ENCODE measurements at places on chromosomes 3 and 15.

GRCh38 chr3:94612631-94613030 is 549.8 kb downstream of the NSUN3 start:
- no peak for DNase-seq

- no peak for DNase-seq
Measured at GRCh38 chr3:61520966-61521628, 40.3 kb upstream of the PTPRG start.

DNA sequence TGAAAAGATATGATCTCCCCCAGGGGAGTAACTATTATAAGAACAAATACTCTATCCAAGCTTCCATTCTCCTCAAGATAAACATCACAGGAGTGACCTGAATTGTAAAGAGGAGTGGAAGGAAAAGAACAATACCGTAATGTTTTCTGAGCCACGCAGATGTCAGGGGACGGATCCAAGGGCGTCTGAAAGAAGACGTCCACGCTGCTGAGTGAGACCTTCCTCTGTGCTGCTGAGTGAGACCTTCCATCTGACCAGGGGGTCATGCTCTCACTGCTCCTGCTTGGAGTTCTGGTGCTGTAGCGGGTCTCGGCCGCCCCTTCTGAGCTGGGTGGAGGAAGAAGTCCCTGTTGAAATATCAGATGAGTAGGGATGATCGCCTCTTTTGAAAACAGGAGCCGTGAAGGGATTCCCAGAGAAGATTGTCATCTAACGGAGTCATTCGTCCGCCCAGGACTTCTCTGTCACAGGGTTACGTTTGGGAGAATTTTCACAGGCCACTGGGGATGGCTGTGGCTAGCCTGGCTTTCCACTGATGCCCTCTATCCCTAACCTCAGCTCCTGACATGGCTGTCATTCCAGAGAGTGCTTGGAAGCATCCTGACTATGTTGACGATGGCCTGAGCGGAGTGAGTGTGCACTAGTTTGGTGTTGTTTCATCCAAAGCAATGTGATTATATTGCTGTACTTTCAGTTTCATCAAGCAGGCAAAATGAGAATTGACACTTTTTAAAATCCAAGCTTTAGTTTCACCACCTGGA is 184.9 kb downstream of the APBA2 start:
- DNase-seq = no peak

- DNase-seq = no peak
Measured at GRCh38 chr15:100517846-100518245, 10.9 kb downstream of the CERS3 start.

- DNase-seq = no peak
Measured at GRCh38 chr3:29534006-29534405, 253.1 kb downstream of the RBMS3 start.

DNA sequence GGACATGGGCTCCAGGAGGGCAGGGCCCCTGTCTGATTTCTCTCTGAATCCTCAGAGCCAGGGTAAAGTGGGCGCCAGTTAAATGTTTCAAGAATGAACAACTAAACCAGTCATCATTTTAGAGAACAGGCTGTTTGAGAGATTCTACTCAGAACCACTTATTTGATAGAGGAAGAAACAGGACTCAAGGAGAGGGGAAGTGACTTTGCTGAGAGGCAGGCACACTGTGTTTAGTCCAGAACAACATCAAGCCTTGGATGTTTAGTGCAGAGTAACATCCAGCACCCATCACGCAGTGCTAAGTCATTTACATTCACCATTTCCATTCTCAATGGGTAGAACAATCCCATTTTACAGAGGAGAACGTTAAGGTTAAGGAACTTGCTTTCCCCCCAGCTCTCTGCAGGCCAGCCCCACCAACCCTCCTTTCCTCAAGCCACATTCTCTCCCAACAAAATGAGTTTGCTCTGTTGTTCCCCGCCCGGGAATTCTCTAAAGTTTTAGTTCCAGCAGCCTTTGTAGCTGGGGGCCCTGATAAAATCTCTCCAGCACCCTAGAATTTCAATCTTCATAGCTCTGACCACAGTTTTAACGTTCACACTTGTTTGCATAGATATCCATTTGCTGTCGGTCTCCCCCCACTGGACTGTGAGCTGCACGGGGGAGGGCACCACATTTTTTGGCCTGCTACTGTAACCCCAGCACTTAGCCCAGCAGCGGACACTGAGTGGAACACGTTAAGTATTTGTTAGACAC is 962 bp downstream of the NMNAT3 start:
- no peak for DNase-seq

GRCh38 chr3:13623101-13623654 is 74.3 kb downstream of the FBLN2 start:
- no peak for DNase-seq

DNA sequence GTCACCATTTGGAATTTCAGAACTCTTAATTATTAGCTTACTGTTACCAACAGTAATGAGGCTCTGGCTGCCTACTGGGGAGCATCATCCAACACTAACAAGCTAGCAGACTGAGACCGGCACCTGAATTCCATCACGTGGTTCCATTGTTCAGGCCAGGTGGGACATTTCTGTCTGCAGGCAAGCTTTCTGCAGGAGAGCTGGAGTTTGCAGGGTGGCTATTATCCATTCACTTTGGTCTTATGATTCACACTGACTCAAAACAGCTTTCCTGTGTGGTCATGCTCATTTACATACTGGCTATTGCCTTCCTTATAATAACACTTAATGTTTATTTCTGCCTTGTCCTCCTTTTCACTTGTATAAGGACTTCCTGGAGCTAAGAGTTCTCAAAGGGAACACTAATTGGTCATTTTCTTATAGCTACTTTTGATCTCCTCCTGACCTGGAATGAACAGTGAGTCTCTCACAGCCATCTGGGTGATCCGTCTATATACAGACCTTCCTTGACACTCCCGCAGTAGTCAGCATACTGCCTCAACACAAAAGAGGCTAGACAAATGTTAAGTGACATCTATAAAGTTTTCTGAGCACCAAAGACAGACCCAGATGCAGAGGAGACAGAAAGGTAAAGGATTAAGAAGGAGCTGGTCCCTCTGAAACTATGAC is 695.4 kb downstream of the FHIT start:
- DNase-seq = no peak

- no peak for DNase-seq
Measured at GRCh38 chr15:78951841-78952238, 7.0 kb upstream of the CTSH start.

DNA sequence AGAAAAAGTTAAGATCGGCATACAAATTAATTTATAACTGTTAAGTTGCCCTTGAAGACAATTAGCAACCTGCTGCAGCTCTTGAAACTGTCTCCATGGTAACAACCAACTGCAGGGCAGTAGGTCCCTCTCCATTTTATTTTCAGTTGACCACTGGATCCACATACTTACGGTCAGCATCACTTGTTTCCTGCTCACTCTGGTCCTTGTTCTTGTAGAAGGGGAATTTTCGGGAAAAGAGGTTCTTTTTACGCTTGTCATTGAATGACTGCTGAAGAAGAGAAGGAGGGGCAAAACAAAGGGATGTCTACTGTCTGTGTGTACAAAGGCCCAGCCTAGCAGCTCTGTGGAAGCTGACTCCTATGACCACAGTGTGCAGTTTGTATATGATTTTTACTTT is 46.8 kb upstream of the MELTF start:
- DNase-seq = no peak

DNA sequence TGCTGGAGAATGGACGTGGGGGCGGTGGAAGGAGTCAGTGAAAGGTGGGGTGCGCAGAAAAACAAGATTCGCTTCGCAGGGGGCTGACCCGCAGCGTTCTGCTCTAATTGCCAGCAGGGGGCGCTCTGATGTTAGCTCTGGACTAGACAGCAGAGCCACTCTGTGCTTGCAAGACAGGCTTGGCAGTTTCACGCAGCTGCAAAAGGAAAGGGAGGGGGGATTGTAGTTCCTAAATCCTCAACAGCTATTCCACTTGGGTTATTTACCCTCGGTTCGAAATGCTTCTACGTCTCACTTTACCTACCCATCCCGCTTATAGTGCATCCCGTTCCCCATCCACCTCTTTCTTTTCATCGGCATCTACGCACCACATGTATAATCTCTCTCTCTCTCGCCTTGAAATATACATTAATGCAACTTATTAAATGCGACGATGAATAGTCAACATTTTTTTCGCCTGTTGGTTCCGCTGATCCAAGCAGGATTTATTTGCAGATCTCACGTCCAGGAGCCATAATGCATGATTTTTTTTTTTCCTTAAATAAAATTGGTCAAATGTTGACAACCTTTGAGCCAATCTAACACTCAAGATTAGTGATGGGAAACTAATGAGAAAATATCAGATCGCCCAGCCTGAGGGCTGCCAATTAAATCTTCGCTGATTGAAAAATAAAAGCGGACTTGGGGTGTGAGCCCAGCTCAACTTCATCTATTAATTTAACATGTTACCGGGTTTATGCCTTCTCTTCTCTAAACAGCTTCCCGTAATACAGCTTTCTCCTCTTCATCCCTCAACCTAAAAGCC is 216.4 kb downstream of the MEIS2 start:
- DNase-seq = peak; percentile 5

GRCh38 chr15:81012588-81012987 is 11.9 kb downstream of the TLNRD1 start:
- no peak for DNase-seq

DNA sequence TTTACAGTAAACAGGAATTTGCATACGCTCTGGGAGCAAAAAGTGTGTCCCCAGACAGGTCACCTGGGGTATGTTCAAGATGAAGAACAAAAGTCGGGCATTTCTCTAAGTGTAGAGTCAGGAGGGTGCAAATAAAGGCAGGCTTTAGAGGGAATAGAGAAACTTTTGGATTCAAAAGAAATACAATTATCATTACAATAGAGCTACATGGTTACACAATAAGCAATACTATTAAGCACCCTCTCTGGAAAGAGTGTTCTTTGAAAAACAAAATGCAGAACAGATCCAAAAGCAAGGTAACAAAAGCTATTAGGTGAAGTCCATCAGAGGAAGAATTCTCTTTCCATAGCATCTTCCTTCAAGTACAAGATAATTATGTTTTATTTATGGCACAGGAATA is 679.7 kb downstream of the FHIT start:
- no peak for DNase-seq

GRCh38 chr15:29686445-29687203 is 135.6 kb downstream of the TJP1 start:
- no peak for DNase-seq

DNA sequence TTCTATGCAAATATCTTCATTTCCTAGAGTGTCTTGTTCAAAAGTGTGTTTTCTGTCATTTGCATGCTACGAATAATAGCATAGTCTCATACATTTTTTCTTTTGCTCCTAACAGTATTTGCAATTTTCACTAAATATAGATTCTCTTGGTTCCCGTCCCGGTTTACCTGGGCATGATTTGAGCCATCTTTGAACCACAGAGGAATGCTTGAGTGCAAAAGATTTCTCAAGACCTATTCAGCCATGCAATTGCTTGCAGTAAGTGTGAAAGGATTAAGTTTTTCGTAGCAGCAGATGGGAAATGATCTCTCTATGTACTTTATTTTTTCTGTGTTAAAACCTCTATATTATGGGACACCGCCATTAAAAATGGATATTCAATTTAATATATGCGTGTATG is 733.0 kb downstream of the ZPLD1 start:
- no peak for DNase-seq

GRCh38 chr3:173065543-173065981 is 75.5 kb downstream of the SPATA16 start:
- no peak for DNase-seq

GRCh38 chr3:46094506-46094905 is 67.2 kb upstream of the XCR1 start:
- no peak for DNase-seq

DNA sequence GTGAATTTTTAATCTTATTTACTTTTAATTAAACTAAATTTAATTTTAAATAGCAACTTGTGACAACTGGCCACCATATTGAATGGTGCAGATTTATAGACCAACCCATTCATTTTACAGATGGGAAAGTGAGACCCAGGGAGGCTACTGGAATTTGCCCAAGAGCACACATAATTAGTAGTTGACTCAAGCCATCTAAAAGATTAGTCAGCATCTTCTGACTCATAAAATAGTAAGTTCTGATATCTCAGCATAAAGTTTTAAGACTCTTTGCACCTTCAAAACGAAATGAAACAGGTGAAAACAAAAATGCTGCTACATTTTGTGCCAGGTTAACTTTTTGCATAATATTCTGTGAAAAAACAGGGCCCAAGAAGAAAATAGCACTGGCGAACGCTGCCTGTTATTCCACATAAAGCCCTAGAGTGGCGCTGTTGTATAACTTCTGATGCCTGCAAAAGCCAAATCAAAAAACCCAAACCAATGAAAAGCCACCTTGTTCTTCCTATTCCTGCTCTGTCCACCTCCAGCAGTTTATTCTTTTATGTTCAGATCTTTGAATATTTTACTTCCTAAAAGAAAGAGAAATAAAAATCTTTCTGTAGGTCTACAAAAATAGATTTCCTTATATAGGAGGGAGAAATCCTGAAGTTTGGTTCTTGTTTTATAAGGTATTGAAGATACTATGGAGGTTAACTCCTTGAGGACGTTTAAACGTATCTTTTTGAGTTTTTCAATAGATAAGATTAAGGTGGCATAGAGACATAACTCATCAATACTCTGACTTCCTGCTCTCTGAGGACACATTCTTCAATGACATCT is 62.8 kb downstream of the OTOL1 start:
- DNase-seq = no peak

DNA sequence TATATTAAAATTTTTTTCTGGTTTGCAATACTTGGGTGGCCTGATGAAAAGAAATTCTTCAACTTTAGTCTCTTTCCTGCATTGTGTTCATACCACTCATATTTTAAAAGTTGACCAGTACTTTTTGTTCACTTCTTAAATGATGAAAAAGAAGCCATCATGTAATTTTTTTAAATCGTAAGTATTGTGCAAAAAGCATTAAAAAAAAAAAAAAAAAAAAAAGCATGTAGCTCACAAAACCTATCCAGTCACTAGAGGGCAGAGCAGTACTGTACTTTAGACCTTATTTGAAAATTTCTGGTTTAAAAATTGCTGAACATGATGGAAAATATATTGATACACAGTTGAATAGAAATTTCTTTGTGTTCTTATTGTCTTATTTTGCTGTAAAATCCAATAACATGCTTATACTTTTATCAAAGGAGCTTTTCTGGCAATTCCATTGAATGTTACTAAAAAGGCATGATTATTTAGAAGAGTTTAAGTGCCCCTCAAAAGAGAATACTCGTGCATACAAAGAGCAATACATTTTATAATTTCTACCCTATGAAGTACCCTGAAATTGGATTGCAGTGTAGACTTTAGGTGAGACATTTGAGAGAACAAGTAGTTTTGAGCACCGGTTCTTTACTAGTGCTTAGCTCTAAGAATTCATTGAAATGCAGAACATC is 137.7 kb downstream of the BBX start:
- no peak for DNase-seq
